Body of pancreas (tissue), 4 donors: ENCODE measurements at places on chromosomes 4 and X. TPM values are rescaled to one million over a fixed set of nuclear protein-coding genes. Genes with fewer than 3 reads are reported as not detected.

Gene FHDC1
- total RNA-seq = 0.99 TPM

DNA sequence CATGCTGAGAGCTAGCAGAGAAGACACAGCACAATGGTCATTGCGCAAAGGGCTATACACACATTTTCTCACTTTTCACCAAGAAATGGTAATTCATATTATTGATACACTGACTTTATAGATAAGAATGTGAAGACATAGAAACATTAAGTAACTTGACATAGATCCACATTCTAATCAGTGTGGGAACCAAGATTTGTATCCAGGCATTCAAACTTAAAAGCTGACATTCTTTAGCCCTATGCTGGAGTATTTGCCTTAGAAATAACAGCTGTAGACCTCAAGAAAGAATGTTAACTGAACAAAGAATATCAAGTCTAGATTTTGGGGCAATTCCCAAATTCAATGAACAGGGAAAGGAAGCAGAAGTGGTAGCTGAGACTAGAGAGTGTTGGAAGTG lies 384.8 kb downstream of the IL15 start:
- H3K27ac ChIP-seq = no peak overlapping the region
- H3K4me1 ChIP-seq = peaks cover 21% of the 10 kb centered on the region
- H3K36me3 ChIP-seq = no peaks in the 10 kb centered on the region
- DNase-seq = no peak

DNA sequence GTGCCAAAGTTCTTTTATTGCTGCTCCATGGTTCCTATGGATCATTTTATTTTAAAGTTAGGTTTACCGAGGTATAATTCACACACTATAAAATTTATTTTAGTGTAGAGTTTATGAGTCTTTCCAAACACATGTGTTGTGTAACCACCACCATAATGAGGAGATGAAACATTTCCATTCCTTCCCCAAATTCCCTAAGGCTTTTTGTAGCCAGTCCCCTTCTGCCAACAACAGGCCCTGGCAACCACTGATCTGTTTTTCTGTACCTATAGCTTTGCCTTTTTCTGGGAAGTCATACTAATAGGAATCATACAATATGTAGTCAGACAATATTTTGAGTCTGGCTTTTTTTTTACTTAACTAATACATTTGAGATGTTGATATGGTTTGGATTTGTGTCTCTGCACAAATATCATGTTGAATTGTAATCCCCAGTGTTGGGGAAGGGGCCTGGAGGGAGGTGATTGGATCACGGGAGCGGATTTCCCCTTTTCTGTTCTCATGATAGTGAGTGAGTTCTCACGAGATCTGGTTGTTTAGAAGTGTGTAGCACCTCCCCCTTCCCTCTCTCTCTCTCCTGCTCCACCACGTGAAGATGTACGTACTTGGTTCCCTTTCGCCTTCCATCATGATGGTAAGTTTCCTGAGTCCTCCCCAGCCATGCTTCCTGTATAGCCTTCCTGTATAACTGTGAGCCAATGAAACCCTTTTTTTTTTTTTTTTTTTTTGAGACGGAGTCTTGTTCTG lies 59.6 kb upstream of the DHX15 start:
- H3K4me3 ChIP-seq = no peak overlapping the region
- no peak for DNase-seq
- H3K27ac ChIP-seq = peak overlapping the region; percentile 34
- no peaks in the 10 kb centered on the region for H3K27me3 ChIP-seq
- peaks cover 14% of the 10 kb centered on the region for H3K4me1 ChIP-seq
- no peaks in the 10 kb centered on the region for H3K36me3 ChIP-seq

- DNase-seq = no peak
- H3K4me3 ChIP-seq = peak overlapping the region; percentile 32
- no peaks in the 10 kb centered on the region for H3K27me3 ChIP-seq
- H3K4me1 ChIP-seq = peaks cover 29% of the 10 kb centered on the region
Measured at GRCh38 chr4:102828497-102828808, 1.1 kb upstream of the UBE2D3 start.

DNA sequence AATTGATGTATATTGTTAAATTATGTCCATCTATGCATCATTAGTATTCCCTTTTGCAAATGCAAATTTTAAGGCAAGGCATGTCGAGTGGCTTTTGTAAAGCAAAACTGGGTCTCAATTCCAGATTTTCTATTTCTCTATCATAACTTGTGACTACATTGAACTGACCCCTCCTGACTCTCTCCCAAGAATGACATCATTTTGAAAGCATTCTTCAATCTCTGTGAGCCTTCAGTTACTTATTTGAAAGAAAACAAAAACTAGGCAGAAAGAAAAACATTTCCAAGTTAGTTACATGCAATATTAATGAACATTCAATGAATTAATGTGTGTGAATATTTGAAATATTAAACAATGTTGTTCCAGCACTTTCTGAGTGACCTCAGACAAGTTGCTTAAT lies 314.3 kb upstream of the CLNK start:
- H3K27me3 ChIP-seq = no peaks in the 10 kb centered on the region
- no peak overlapping the region for H3K27ac ChIP-seq
- H3K4me3 ChIP-seq = no peak overlapping the region
- H3K36me3 ChIP-seq = no peaks in the 10 kb centered on the region

- DNase-seq = peak; percentile 73
- no peaks in the 10 kb centered on the region for H3K4me1 ChIP-seq
- H3K27ac ChIP-seq = no peak overlapping the region
- H3K36me3 ChIP-seq = no peaks in the 10 kb centered on the region
- no peak overlapping the region for H3K4me3 ChIP-seq
- H3K27me3 ChIP-seq = no peaks in the 10 kb centered on the region
Measured at GRCh38 chrX:19382555-19383145, 38.9 kb downstream of the PDHA1 start.

DNA sequence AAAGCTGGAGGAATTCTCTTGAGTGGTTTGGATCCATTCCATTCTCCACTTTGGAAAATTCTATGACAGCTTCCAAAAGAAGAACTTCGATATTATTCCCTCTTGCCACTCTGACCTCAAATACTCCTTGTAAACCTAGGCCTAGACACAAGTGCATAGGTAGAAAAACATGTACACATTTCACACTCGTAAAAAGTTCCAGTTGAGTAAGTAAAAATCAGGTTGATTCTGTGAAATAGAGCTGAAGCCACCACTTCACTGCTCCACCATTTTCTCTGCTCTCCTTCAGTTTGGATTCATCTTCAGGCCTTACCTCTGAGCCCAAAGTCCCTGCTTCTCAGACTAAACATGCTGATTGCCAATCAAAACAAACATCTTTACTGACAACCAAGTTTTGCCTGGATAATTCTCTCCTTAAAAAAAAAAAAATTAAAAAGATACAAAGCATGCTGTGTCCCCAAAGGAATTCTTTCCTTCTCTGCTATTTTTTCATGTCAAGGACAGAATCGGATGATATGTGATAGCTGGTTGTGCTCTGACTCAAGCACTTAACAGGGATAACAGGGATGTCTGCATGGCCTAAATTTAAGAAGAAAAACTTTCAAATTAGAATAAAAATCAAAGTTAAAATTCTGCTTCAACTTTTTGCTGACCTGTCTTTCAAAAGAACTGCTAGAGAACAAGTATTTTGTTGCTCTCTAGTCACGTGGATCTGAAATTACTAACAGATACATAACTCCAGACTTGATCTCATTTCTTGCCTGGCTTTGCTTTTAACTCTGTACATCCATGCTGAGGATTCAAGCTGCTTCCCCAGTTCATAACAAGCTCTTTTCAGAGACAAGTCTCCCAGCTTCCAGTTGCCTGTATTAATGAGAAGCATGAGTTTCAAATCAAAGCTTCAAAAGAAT lies 420.9 kb upstream of the INTU start:
- no peaks in the 10 kb centered on the region for H3K4me1 ChIP-seq
- no peak overlapping the region for H3K27ac ChIP-seq
- no peaks in the 10 kb centered on the region for H3K36me3 ChIP-seq
- H3K27me3 ChIP-seq = no peaks in the 10 kb centered on the region

DNA sequence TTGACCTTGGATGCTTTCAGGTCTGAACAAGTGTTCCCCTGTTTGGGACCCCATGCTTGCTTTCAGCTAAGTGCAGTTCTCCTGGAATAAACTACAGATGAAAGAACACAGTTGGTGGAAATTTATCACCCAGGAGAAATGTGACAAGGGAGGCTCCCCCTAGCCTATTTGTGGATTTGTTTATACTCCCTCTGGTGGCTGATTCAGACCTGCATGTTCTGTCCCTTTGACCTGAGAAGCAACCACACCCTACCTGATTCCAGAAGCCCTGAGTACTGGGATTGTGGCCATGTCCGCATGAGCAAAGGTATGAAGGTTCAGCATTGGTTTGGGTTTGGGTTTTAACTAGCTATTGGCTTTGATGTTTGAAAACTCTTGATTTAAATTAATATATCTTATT lies 440.9 kb downstream of the MID1IP1 start:
- no peaks in the 10 kb centered on the region for H3K27me3 ChIP-seq
- H3K27ac ChIP-seq = no peak overlapping the region
- no peaks in the 10 kb centered on the region for H3K4me1 ChIP-seq
- no peak overlapping the region for H3K4me3 ChIP-seq
- peak; percentile 26 for DNase-seq
- no peaks in the 10 kb centered on the region for H3K36me3 ChIP-seq

- no peak overlapping the region for H3K4me3 ChIP-seq
- no peaks in the 10 kb centered on the region for H3K27me3 ChIP-seq
- no peaks in the 10 kb centered on the region for H3K36me3 ChIP-seq
- no peak overlapping the region for H3K27ac ChIP-seq
Measured at GRCh38 chrX:12891915-12892506, 14.4 kb upstream of the TLR8 start.

DNA sequence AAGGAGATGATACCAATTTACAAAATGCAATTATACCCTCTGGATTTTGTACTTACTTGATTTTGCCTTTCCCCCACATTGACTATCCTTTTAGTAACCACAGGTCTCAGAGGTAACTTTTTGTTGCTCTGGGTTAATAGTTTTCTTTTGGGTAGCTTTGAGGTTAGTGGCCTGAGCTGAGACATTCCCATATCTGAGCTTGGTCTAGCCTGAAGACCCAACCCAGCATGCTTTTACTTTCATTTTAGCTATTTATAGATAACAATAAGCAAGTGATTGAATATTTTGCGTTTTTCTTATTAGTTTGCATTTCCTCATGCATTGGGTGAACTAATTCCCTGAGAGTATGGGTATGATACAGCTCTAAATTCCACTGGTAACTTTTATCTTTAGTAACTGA lies 11.8 kb downstream of the HTN1 start:
- no peaks in the 10 kb centered on the region for H3K27me3 ChIP-seq
- H3K36me3 ChIP-seq = no peaks in the 10 kb centered on the region
- H3K27ac ChIP-seq = no peak overlapping the region
- no peak for DNase-seq
- no peak overlapping the region for H3K4me3 ChIP-seq
- no peaks in the 10 kb centered on the region for H3K4me1 ChIP-seq

DNA sequence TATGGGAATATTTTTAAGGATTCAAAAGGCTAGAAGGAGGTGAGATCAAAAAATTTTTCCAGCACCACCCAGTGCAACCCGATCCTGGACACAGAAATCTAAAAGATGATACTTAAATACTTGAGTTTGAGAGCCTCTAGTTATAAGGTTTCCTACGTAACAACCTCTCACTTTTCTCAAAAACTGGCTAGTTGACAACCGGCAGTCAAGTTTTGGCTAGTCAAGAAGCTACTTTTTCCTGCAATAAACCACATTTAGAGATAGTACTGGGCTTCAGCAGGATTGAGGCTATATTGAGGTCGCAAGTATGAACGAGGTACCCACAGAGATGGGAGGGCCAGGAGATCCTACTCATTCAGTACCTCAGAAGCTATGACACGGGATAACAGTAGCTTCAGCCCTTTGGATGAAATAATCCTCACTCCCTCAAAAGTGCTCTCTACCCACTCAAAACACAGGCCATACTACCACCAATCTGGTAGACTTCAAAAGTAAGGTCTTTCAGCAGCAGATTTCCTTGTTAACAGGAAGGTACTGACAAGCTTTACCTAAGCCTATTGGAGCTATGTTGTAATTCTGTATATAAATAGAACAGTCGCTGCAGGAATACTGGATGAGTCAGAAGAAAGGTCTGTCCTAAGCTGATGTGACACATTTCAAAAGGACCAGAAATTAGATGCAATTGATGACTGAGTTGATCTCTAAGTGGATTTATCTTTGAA lies 1.5 kb upstream of the TSPAN5 start:
- no peaks in the 10 kb centered on the region for H3K27me3 ChIP-seq
- no peak for DNase-seq
- no peaks in the 10 kb centered on the region for H3K36me3 ChIP-seq

DNA sequence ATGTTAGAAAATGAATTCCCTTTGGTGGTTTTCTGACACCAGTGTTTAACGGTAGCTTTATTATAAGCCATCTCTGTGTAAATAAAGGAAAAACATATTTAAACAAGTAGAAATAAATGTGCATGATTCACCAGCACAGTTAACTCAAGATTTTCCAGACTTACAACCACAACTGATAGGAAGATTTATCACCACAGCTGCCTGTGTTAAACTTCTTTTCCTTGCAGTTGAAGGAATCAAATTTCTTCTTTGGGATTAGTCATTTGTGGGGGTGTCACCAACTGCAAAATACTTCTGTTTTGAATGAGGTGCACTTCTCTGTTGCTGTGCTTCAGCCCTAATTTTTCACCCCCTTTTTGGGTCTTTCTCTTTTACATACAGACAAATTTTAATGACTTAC lies 128.1 kb upstream of the STK26 start:
- H3K36me3 ChIP-seq = no peaks in the 10 kb centered on the region
- no peaks in the 10 kb centered on the region for H3K4me1 ChIP-seq
- H3K27me3 ChIP-seq = no peaks in the 10 kb centered on the region
- no peak for DNase-seq
- H3K27ac ChIP-seq = no peak overlapping the region

DNA sequence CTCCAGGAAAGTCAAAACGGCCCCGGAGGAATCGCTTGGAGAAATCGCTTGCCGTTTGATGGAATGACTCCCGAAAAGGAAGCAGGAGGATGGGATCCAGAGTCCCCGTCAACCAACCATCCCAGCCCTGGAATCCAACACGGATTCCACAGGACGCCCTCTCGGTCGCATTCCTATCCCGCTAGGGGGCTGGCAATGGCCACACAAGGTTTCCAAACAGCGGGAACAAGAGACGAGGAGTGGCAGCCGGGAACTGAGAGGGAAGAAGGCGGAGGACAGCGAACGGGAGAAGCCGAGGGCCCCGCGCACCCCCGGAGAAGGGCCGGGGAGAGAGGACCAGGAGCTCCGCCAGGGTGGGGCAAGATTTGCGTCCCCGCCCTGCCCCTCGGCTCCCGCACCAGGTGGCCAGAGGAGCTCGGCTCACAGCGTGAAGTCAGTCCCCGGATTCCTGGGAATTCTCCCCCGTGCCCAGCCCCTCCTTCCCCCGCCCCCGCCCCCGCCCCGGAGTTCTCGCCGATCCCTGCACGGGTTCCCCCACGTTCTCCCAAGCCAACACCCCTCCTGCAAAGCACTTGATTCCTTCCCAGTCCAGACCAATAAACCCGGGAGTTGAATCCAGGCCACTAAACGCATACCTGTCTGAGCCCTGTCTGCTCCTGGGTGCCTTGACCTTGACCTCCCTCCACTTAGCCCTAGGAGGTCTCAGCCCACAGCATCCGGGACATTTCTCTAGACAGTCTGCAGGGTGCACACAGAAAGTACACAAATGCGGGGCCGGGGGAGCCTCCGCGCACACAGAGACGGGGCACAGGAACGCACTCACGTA lies 1.4 kb downstream of the PDZD4 start:
- no peak overlapping the region for H3K4me3 ChIP-seq
- no peaks in the 10 kb centered on the region for H3K27me3 ChIP-seq
- no peak for DNase-seq
- H3K4me1 ChIP-seq = peaks cover 12% of the 10 kb centered on the region
- H3K27ac ChIP-seq = no peak overlapping the region
